ENCODE measurements at places on chromosomes 1 and 21.

GRCh38 chr1:37149296-37149695 lies 115.0 kb upstream of the GRIK3 start:
- DNase-seq, result no peak

DNA sequence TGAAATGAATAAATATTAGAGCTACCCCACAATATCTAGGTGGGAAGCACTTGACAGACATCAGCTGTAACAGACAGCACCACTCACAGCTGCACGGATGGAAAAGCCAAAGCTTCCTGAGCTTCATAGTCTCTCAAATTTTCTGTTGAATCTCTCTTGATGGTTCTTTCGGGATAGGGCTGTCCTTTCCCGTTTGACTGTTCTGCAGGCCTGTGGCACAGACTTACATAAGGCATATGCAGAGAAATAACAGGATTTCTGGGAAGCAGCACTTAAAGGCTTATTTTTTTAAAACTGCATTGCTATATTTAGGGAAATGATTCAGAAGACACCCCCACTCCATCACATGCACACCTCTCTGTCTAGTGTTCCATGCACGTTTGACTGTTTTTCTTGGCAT lies 77.5 kb downstream of the ZNF648 start:
- DNase-seq, result no peak

DNA sequence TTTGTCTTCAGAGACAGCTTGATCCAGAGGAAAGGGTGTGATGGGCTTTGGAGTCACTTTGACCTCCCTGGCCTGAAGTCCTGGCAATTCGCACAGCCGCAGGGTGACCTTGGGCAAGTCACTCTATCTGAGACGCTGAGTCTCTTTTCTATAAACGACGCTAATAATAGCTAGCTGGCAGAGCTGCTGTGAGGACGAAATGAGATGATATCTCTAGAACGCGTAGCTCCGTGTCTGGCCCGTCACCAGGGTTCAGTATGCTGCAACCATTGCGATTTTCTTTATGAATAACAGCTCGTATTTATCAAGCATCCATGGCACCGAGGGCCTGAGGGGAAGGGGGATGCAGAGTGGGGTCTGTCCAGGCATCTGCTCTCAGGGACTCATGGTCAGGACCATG lies 58.7 kb downstream of the IGSF21 start:
- no peak for DNase-seq

- DNase-seq, result no peak
These were observed 53.1 kb downstream of the DIPK1A start for GRCh38 chr1:92907949-92908684.

DNA sequence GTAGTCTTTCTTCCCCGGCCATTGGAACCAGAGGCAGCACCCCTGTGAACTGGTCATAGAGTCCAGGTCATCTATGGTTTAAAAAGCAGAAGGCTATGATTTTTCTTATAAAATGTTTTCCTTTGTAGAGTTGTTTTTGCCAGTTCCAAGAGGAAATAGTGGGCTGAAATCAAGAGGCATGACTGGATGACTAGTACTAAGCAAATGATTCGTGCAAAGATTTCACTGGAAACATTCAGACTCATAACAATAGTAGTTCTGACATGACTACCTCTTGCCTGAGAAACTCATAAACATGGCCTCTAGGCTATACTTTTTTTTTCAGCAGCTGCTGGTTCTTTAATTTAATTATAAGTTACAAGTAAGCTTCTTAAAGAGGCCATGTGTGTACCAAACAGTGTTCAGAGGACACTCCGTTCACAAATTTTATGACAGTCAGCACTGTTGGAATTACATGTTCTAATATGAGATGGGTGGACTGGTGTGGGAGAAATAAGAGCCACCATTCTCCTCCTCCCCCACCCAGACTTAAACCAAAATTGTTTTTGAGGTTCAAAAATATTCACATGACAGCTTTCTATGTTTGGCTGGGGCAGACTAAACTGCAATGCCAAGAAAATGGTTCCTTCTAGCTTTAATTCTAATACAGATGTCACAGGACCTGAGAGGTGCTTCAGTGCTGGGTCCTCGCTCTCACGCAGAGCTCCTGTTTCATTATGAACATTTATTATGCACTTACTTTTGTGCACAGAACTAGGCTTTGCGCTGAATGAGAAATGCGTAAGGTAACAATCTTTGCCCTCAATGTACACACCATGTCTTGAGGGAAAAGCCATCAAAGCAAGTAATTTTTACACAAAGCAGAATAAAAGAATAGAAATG lies 147.5 kb downstream of the ZC3H11B start:
- DNase-seq, result no peak

- no peak for DNase-seq
These were observed 32.7 kb downstream of the LRRC52 start for GRCh38 chr1:165576536-165576935.

DNA sequence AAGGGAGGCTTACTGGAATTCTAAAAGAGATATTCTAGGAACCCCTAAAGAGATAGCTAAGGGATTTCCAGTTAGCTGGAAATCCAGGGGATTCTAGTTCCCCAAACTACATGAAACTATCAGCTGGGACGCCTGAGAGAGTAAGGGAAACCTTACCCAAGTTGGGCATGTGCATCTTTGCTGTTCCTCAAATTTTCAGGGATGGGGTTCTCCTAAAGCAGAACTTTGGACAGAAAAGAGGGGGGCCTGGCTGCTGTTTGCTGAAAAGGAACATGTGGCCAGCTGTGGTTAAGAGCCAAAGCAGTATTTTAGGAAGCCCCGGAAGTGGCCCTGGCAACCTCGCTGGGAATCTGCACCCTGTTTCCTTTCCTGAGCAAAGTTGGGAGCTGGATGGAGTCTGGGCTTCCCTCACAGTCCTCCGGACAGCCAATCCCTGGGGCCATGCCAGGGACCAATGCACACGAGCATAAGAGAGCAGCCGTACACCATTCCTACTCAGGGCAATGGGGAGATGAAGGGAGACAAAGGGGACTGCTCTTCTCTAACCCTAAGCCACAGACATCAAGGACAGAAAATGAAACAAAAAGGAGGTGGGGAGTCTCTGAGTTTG lies 154.3 kb downstream of the PLXNA2 start:
- no peak for DNase-seq

DNA sequence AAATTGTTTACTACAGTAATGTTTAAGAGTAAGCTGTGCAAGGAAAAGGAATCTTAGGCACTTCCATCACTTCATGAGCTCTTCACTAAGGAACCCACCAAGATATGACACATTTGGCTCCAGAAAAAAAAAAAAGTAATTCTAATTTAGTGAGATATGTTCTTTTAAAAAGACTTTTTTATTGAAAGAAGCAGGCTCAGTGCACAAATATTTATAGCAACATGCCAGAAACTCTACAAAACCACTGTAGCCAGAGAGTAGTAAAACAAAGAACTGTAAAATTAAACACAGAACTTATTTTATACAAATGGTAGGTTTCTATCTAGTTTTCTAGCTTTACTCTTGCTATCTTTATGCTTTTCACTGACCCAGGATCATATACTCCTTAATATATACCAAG lies 434.6 kb upstream of the ADGRL2 start:
- DNase-seq, result no peak

DNA sequence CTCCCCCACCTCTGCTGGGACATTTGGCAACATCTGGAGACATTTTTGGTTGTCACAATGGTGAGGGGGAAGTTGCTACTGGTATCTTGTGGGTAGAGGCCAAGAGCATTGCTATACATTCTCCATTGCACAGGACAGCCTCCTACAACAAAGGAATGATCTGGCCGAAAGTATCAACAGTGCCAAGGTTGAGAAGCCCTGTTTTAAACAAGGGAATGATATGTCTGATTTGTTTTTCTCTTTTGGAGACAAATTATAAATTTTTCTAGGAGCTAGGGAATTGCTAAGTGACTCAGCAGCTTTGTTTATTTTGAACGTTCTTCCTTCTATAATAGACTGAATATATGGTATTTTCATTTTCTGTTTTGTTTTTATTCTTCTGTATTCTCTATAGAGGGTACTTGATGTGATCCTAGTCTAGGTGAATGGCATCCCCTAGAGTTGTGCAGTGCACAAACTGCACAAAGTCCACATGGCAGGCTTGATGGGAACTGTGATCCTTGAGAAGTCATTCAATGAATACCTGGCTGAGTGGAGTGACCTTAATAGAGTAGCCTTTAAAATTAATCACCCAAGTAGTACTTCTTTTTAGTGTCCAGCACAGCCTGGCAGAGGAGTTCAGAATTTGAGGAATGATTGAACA lies 288.6 kb upstream of the USP24 start:
- DNase-seq, result no peak

- no peak for DNase-seq
These were observed 26.8 kb downstream of the C8A start for GRCh38 chr1:56881417-56881816.

GRCh38 chr1:94490556-94490955 lies 51.0 kb downstream of the F3 start:
- DNase-seq, result no peak

GRCh38 chr1:116260621-116261020 lies 112.4 kb upstream of the ATP1A1 start:
- no peak for DNase-seq

DNA sequence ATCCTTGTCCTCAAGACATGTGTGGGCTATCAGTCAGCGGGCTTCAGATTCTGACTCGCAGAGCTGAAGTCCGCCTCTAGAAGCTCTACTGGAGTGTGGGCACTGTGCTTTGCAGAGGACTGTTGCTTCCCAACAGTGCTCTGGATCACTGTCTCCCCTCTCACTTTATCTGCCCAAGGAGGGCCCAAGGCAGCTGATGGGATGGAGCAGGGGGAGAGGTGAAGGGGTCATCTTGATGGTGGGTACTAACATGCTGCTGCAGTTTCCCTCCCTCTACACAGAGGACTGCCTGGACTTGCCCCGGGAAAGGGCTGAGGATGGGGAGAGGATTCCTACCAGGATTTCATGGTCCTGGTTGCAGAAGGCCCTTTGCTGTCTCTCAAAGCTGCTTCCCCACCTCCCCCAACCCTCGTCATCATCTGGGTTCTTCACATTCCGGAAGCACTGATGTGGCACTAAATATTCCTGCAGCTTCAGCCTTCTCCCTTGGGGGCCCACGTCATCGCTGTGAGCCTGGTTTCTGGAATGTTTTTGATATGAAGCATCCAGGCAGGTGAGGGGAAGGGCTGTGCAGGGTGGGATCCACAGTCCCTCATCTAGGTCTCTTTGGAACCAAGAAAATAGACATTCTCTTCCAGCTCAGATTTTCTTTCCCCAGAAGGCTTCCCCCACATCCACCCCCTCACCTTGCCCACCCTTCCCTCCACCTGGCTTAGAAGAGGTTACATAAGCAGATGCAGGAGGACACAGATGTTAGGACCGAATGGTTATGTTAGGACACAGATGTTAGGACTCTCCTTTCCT lies 23.2 kb downstream of the NUAK2 start:
- DNase-seq, result no peak

DNA sequence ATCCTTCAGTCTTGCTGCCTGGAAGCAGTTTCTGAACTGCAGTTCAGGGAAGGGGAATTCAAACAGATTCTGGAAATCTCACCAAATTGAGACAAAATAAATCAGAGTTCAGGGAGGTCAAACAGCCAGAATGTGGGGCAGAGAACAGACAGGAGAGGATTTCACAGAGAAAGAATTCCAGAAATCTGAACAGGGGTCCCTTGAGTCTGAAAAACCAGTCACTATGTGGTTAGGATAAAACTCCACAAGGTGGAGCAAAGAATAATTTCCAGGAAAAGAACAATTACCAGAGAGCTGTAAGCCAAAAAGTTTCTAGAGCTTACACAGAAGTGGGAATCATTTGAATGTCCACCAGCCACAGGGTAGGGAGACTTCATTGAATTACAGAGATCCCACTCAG lies 84.7 kb downstream of the URB2 start:
- no peak for DNase-seq

DNA sequence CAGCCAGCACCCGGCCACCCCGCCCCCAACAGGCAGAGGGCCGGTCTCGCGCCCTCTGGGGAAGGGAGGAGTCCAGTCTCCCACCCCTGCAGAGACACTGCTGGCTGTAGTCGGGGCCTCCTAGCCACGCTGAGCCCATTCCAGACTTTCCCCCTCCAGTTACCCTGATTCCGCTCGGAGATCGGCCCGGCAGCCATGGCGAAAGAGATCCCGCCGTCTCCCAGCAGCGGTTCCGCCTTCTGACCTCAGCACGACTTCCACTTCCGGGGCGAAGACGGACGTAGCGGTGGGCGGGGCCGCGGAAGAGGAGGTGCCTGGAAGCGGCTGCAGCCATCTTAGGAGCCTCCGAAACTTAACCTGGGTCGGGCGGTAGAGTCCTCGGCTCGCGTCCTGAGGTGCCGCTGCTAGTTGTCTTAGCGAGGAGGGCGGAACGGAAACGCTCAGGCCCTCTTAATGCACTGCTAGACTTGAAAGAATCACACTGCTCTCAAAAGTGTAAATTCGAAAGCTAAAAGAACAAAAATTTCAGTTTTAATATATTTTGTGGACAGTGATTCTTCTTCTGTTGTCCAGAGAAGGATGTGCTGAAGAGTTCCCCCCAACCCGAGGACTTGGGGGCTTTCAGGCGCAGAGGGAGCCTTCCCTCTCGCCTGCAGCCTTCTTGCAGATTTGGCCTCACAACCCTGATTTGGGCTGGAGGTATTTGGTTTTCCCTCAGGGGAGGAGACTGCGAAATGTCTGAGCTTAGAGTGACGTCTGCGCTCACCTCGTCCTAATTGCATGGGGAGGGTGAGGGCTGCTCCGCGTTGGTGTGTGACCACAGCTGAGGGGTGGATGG lies at the start of gene SF3B4:
Gene SF3B4, minus strand, starts transcription at position 241 of the 838 bp plus-strand sequence. Its CDS starts 44 bp downstream, at position 197.
- peak; percentile 95 for DNase-seq

- DNase-seq, result no peak
These were observed 147.8 kb upstream of the CD34 start for GRCh38 chr1:208058756-208059155.

DNA sequence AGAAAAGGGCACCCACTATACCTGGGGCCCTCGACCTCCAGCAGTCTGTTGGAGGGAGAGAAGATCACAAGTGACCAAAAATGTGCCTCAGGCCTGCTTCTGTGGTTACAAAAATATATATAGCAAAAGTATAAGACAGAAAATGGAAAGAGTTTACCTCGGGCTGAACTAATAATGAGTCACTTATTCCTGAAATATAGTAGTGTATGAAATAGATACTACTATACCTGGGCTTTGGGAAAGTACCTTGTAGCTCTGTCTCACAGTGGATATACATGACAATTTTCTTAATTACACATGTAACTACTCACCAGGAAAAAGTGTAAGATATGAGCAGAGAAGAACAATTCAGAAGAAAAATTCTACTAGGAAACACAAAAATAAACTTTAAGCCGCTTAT lies 7.3 kb upstream of the APCS start:
- DNase-seq, result no peak

DNA sequence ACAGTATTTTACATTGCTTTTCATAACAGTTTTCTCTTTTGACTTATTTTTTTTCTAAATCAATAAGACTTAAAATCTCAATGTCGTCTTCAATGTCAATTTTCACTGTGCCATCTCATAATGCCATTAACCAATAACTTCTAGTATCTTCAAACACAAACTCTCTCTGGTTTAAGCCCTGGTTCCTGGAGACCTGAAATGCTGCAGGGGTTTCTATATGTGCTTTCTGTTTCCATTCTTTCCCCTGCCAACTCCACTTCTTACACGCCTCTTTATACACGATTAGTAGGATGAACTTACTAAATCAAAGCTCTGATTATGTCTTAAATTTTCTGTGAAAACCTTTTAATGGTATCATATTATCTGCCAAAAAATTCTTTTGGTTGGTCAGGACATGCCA lies 191.4 kb downstream of the AMY1C start:
- no peak for DNase-seq

Data from activated CD8-positive, alpha-beta memory T cell treated with anti-CD3 and anti-CD28 coated beads, Interleukin-2, amount 50 U/mL, for 4 hours (primary cell).